ENCODE measurements at places on chromosomes 5 and 9.

DNA sequence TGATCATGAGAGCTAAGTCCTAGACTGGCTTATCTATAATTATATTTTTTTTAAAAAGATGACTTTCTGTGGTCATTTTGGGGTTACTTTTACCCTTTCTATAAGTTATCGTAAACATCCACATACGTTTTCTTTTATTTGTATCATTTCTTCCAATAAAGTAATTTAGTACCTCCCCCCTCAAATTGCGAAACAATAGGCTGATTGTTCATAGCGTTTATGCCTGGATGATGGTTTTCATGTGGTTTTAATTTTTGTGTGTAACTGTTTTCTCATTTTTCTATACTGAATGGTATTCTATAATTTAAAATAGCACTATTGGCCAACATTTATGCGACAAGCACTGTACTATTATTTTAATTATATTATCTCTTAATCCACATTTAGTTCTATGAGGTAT is 44.5 kb downstream of the SMC5 start:
- DNase-seq: no peak

- no peak for DNase-seq
These were observed 37.8 kb upstream of the ATP6V1G1 start for GRCh38 chr9:114549697-114550330.

- no peak for DNase-seq
These were observed 60.5 kb downstream of the PTCD2 start for GRCh38 chr5:72380492-72381274.

- DNase-seq: no peak
These were observed 12.2 kb upstream of the GRIN1 start for GRCh38 chr9:137126786-137127185.

DNA sequence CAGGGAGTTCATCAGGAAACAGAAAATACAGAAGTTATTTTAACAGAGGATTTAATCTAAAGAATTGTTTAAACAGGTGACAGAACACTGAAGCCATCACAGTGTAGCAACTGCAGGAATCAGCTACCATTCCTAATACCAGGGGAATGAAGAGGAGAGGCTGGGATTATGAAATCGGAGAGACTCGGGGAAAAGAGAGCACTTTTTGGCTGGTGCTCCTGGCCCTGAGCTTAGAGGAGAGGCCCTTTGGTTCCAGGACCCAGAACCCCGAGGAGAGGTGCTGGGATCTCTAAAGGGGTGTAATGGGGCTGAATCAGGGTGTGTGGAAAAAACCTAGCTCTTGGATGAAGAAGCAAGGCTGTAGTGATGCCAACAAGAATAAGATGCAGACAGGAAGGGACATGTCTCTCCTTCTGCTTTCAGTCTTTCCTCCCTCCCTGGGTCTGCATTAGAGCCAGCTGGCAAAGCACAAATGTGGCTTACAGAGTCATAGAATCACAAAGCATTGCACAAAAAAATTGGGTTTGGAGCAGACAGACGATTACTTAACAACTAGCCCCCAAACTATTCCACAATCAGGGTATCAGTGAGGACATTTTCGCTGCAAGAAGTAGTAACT is 11.6 kb upstream of the SFXN1 start:
- no peak for DNase-seq

- no peak for DNase-seq
These were observed 160.3 kb upstream of the NFIL3 start for GRCh38 chr9:91583966-91584365.

DNA sequence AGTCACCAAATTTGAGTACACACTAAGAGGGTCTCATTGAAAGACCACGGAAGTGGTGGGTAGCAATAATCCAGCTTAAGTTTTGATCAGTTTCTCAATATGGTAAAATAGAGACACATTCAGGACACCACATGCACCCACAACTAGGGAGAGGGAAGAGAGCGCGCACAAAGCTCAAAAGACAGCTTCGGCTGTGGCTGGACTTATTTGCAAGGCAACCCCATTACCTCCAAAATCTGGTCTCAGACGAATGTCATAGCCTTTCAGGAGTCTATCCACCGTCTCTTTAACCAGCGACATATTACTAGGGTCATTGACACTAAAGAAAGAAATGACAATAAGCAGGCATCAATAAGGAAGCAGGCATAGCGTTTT is 443 bp downstream of the GABRB2 start:
- DNase-seq: no peak
